AG09319 (cell line): ENCODE measurements at places on chromosomes 1 and 21.
A peak's percentile ranks its signal among the peaks of the same experiment; 100 is the strongest.

DNA sequence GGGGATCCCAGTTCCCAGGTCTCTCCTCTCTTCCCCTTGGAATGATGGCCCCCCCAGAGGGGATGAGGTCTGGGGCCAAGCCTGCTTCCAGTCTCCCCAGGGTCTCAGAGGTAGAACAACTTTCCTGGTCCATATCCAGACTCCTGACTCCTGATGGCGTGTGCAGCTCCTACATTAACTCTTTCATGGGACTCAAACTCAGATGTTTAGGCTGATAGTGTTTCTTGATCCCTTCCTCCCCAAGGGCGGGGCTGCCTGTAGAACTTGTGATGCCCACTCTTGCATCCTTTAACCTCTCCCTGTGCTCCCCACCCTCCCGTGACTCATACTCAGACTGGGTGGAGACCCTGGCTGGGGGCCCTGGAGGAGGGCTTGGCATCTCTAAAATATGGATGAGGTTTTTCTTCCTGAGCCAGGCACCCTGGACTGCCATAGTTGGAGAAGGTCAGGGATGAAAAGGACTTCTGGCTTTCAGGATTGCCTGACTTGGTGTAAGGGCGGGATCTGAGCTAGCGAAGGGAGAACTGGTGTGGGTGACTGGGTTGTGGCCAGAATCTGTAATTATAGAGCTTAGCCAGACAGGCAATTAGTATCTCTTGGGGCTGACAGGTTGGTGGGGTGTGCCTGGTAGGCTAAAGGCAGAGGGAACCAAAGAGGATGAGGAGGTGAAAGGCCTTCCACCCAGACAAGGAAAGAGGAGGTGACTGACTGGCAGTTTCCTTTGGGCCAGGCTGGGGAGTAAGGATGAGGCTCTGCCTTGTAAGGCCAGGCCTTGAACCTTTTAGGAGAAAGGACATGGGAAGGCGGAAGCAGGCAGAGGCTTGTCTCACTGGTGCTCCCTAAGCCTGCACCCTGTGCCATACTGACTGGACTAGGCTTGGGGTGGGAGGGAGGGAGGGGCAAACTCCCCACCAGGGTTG, 1.5 kb downstream of the ATP8B2 start:
- peak; percentile 85 for DNase-seq

- DNase-seq, result no peak
Measured at GRCh38 chr1:42680921-42681683, 1.1 kb upstream of the YBX1 start.

GRCh38 chr1:197659171-197659570, 116.1 kb downstream of the DENND1B start:
- no peak for DNase-seq

DNA sequence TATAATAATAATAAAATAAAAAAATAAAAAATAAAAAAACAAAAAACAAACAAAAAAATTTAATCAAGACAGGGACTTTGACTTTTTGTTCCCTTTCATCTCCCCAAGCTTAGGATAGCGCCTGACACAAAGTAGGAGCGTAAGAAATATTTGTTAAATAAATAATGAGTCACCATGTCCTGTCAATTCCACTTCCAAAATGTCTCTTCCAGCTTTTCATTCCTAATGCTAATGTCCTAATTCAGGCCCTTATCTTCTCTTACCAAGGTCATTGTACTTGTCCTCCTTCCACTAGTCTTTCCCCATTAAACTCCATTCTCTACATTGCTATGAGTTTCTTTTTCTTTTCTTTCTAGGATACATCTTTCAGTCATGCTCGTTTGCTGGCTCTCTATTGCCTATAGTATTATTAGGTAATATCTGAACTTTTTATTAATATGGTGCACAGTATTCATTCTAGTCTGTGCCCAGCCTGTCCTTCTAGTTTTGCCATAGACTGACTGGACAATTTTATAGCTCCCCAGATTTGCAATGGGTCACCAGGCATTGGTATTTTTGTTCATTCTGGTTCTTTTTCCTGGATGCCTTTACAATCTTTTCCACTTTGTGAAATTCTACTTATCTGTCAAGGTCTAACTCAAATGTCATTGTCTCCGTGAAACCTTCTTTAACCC, 11.4 kb downstream of the NEXN start:
- DNase-seq, result no peak

DNA sequence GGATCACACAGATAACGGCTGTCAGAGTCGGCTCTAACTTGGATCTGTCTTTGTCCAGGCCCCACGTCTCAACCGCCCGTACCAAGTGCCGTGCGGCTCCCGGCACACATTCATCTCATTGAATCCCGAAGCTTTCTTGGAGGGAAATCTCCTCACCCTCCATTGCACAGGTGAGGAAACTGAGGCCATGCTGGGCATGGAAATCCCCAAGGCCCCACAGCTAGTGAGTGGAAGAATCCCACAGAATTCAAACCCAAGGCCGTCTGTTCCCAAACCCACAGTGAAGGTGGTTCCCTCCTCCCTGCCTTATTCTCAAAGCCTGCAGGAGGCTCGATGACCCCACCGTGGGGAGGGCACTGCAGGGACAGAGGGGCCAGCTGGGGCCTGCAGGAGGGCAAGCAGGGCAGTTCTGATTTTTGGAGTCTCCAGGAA, 437.9 kb downstream of the MATN1 start:
- DNase-seq, result no peak

- DNase-seq, result no peak
Measured at GRCh38 chr1:218829097-218829496, 344.6 kb upstream of the LYPLAL1 start.

GRCh38 chr21:41426676-41427404, 801 bp downstream of the MX1 start:
- no peak for DNase-seq

DNA sequence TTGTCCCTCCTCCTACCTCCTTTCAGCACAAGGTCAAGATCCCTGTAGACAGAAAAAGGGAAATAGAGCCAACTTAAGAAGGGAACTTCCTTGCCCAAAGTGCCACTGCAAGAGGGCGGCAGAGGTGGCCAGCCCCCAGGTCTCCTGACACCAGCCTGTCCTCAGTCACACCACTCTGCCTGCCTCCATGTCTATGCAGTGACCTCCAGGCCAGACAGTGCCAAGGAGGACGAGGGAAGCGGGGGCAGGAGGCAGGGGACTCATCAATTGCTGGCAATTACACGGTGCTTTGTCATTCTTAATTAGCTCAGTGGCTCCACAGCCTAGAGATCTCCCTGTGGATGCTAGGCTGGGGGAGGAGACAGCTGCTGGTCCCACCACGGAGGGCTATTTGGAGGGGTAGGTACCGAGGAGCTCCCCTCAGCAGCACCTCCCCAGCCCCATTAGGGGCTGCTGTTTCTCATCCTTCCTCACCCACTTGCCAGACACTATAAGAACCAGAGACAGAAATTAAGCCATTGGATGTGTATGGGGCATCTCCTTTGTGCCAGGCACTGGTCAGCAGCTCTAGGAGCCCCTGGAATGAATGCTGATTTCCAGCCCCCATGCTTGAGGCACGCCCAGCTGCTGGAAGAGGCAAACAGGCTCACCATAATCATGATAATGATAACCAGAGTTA, 6.1 kb upstream of the LDLRAP1 start:
- no peak for DNase-seq

DNA sequence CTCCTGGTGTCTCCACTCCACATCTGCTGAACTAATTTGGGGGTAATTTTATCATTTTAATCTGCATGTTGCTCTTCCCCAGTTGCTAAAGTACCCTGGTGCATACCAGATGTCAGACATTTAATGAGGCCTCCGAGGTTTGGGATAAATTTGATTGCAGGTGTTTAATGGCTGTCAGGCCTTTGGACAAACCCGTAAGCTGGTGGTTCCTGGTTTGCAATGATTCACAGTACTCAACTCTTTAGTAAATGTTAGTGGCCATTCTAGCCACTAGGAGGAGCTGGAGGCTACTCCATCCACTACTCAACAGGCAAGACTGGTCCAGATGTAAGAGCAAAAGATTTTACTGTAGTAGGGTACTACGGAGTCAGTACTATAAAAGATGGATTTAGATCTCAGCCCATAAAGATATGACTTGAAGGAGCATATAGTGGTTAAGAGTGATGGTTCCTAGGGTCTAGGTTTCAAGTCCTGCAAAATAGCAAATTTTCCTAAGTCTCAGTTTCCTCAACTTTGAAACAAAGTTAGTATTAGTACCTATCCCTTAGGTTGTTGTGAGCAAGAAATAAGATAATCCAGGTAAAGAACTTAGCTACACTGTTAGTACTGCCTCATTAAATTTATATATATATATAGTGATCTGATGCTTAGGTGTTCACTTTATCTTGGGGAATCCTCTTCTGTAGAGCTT, 132.8 kb downstream of the SNX7 start:
- peak; percentile 36 for DNase-seq

GRCh38 chr1:230030122-230030821, 36.8 kb upstream of the GALNT2 start:
- no peak for DNase-seq

GRCh38 chr1:218481116-218481775, 136.1 kb downstream of the TGFB2 start:
- DNase-seq, result no peak

GRCh38 chr1:44407430-44408211, 2.6 kb downstream of the RNF220 start:
- no peak for DNase-seq

DNA sequence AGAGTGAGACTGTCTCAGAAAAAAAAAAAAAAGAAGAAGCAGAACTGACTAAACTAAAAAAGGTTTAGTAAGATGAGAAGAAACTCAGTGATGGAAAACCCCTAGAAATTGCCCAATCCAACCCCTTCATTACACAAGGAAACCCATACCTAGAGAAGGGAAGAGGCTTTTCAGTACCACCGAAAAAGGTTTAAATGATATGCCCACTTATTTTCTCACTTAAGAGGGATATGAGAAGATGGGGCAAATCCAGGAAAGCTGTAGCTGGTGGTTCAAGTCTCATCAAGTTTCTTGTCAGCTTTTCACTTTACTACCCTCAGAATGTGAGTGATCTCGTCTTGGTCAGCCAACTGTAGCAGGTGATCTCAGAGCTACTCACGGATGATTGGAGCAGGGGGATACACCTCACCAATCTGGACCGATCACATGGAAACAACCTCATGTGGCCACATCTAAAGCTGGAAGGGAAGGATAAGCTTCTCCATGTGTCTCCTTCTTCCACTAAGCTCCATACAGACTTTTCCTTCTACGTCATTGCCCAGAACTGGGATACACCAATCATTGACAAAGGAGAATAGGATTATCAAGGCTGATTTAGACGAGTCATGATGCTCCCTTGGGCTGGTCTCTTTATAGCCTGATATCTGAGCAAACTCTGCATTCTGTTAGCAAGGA, 126.7 kb upstream of the POU3F1 start:
- no peak for DNase-seq

DNA sequence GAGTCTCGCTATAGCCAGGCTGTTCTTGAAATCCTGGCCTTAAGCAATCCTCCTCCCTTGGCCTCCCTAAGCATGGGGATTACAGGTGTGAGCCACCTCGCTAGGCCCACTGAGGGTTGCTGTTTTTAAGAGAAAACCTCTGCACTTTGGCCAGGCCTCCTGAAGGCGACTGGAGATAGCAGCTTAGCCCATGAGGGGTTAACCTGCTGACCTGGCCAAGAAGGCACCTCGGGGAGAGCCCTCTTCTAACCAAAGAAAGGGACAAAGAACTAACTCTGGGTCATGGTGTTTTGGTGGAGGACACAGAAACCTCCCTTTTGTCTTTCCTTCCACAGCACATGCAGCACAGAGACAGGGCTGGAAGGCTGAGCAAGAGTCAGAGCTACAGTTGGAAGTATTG, 17.7 kb upstream of the KNCN start:
- DNase-seq, result no peak

- no peak for DNase-seq
Measured at GRCh38 chr1:154157520-154158306, 2.8 kb upstream of the NUP210L start.

- DNase-seq, result no peak
Measured at GRCh38 chr21:42037516-42037915, 27.4 kb upstream of the ZBTB21 start.

DNA sequence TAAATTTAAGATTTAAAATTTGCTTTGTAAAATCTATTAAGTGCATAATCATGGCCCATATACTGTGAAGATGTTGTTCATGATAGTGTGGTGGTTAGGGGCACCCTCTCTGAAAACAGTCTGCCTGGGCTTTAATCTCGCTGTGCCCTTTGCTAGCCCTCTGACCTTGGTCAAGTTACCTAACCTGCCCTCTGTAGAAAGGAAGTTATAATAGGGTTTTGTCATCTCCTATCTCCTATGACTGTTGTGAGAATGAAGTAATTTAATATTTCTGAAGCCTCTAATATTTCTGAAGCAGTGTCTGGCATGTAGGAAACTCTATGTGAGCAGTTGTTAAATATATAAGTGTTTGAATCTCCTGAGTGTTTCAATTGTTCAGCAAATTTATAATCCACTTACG, 116.6 kb upstream of the IVNS1ABP start:
- no peak for DNase-seq

DNA sequence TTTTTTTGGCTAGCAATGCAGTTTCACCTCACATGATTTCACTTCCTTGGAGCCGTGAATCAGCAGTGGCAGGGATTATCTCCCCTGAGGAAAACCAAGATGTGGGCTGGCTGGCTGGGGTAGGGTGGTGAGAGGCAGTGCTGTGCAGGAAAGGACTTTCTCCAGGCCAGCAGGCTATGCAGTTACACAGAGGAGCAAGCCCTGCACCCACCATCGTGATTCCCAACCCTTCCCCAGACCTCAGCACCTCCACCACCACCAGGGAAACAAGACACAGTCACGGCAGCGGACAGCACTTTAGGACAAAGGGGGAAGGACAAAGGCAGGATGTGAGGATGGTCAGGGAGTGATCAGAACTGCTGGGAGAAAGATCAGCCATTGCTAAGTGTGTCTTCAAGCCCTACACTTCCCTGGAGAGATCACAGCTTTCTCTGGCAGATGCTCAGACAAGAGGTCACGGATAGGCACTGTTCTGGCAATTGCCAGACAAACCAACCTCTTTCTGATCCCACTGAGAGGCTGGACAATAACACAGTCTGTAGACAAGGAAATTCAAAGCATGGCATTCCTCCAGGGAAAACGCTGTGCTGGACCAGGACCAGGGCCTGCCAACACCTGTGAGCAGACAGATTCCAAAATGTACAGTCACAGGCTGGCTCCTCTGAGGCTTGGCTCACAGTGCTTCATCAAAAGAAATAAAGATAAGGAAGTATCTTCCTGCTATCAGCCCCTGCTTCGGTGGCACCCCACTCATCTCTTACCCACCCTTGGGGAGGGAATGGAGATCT, 509.4 kb downstream of the SMYD3 start:
- no peak for DNase-seq

GRCh38 chr1:27569088-27569460, 34.9 kb downstream of the AHDC1 start:
- DNase-seq, result no peak
